Inflammatory macrophage treated with lipopolysaccharide for 4 hours (primary cell): ENCODE measurements at places on chromosomes 2 and 18.
A peak's percentile ranks its signal among the peaks of the same experiment; 100 is the strongest.

GRCh38 chr2:61949714-61950560 is 44.5 kb downstream of the COMMD1 start:
- DNase-seq, result peak; percentile 42

DNA sequence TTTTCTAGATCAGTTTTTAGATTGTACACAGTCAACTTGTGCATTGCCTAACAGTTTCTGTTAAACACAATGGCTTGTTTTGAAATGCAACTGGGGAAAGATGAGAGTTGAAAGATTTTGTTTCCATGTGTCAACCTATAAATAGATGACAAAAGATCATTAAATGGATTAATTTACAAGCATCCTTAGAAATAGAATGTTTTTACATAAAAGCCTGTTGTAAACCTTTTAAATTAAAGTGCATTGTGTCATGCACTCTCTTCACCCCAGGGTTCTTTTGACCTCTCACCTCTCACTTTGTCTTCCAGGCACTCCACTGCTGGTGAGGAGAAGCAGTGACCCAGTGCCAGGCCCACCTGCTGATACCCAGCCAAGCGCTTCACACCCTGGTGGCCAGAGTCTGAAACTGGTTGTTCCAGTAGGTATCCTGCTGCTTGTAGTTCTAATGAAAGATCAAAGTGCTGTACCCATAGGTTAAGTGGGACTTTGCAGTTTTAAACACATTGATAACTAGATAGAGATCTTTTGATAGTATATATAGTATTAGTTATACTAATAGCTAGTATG is 502.1 kb downstream of the PARD3B start:
- DNase-seq, result no peak

GRCh38 chr2:80496775-80497174 is 192.2 kb upstream of the LRRTM1 start:
- DNase-seq, result no peak

GRCh38 chr2:73404409-73404808 is 18.8 kb downstream of the ALMS1 start:
- DNase-seq, result no peak

DNA sequence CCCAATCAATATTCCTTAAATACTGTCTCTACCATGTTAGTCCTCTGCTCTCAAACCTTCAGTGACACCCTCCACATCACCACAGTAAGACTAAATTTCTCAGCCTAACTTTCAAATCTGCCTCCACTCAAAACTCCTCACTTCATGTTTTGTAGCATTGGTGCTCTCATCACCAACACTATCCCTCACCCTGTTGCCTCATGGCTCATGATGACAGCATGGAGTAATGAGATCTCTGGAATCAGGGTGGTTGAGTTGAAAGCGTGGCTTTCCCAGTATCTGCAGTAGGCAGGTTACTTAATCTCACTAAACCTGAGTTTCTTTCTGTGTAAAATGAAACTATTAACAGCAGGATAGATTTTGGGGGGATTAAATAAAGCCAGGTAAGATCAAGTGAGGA is 621.4 kb downstream of the NYAP2 start:
- peak; percentile 60 for DNase-seq

DNA sequence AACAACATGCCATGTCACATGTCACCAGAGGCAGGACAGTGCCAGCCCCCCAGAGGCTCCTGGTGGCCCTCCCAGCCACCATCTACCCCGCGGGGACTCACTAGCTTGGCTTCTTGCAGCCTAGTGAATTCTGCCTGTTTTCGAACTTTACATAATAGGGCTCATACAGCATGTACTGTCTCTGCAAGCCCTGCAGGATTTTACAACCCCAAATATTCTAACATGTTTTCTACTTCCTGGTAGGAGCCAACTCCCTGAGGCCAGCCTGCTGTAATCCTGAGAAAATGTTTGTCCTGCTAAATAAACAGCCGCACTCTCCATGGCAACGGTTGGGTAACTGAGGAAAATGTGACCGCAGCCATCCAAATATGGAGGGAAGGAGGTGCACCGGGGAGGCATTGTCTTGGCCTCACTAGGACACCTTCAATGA is 2.7 kb downstream of the PER2 start:
- no peak for DNase-seq

- no peak for DNase-seq
Observed at GRCh38 chr2:133871545-133872209, 303.4 kb upstream of the NCKAP5 start.

- DNase-seq, result no peak
Observed at GRCh38 chr2:25936889-25937545, 45.3 kb downstream of the KIF3C start.

- DNase-seq, result no peak
Observed at GRCh38 chr2:163719331-163719730, 16.5 kb downstream of the FIGN start.

GRCh38 chr2:144475044-144475443 is 44.9 kb downstream of the ZEB2 start:
- no peak for DNase-seq
